ENCODE measurements at places on chromosomes 4 and X.

GRCh38 chr4:41600243-41600912 is 62.4 kb downstream of the LIMCH1 start:
- DNase-seq = no peak

- DNase-seq = no peak
Observed at GRCh38 chr4:8920289-8920965, 48.8 kb upstream of the HMX1 start.

DNA sequence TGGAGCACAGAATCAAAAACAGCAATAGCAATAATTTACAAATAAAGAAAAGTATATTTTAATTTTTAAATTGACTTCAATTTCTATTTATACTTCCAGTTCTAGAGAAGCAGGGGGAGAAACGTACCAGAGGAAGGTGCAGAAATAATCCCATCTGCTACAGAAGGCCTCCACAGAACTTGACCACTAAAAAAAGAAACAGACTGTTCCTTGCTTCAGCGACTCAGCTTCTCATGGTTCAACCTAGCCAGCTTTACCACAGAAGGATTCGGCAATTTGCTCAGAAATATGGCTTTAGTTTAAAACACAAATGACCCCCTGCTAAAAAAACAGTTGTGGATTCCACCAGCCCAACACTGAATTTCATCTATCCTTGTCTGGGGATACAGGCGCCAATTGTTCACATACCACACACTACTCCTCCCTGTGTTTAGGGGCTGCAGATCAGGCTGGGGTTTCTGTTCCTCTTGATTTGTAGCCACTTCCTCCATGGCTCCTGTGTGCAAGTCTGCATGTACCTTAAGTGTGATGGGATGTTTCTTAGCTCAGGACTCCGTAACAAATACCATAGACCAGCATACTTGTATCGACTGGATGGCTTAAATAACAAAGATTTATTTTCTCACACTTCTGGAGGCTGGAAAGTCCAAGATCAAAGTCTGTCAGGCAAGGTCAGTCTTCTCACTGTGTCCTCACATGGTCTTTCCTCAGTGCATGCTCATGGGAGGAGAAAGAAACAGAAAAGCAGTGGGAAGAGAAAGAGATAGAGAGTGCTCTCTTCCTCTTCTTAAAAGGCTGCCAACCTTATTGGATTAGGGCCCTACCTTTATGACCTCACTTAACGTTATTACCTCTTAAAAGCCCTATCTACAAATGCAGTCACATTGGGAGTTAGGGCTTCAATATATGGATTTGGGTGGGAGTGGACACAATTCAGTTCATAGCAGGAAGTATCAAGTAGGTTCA is 79.1 kb downstream of the AMOT start:
- no peak for DNase-seq

DNA sequence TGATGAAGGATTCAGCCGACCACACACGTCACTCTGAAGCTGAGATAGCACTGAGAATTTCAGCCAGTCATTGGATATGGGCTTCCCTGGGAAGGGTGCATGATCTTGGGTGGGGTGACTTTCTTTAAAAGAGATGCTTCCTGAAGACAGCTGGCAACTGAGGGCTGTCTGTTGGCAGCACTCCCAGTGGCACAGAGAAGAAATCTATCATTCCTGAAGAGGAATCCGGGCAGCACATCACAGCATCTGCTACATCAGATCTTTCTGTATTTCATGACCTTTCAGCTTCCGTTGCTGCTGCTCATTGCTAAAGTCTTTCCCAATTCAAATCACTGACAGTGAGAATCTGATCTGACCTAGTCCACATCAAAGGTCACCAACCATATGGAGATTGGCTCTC is 193.8 kb upstream of the RBPJ start:
- no peak for DNase-seq

DNA sequence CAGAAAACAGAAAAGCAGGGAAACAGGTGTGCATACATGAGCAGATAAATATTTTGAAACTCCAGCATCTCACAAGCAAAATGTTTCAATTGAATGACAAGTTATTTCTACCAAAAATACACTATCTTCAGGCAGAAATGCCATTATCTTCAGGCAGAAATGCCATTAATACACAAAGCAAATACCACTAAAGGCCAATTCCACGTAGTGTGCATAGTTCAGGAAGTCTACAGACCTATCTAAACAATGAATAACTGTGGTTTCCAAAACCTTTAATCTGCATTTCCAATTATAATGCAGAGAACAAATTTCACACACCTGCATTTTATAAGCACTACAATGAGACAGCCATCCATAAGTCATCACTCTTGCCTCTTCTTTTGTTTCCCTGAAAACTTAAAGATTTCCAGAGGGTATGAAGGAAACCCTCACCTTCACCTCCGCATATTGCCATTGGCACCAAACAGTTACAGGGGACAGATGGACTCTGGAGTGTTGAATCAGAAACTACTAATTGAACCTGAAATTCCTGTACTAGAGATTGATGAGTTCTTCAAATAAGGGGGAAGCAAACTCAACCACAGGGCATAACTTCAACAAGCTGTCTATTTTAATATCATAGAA is 179.0 kb downstream of the PDGFC start:
- no peak for DNase-seq

DNA sequence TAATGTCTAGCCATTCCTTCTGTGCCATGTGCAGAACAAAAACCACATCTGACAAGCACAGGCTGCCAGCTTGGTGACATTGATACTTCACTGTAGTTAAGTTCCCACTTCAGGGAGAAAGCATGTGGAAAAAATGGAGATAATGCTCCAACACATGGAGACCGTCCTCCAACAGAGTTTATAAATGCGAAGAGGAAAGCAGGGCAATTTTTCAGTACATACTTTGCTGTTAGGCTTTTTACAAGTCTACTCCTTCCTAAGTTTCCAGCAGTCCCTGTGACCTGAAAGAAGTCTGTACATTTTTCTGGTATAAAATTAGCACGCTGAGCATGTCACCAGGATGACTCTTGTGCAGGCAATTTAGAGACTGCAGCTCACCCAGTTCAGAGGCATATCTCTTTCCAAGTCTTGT is 766.9 kb upstream of the IGFBP7 start:
- DNase-seq = no peak

GRCh38 chr4:41454423-41454822 is 83.5 kb upstream of the LIMCH1 start:
- no peak for DNase-seq

GRCh38 chr4:139734201-139734874 is 68.7 kb downstream of the MGST2 start:
- peak; percentile 36 for DNase-seq

GRCh38 chr4:74948236-74948635 is 15.3 kb downstream of the PARM1 start:
- no peak for DNase-seq

DNA sequence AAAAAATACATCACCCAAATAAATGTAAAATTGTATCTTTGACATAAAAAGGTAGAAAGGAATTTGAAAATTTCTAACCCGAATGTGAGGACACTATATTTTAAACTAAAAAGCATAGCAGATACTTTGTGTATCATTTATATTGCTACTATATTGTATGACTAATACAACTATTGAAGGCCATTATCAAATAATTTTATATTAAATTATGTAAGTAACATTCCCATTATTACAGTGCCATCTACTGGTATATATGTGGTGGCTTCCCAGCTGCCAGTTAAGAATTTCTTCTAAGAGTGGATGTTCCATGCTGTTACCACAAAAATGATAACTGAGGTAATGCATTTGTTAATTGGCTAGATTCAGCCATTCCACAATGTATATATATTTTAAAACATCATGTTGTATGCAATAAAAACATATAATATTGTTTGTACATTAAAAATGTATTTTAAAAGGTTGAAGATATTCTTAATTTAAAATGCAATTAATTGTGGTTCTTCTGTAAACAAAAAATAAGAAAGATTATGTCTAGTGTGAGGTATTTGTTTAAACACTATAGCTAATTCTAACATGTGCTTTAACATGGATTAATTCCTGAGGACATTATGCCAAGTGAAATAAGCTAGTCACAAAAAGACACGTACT is 65.3 kb downstream of the EGF start:
- DNase-seq = peak; percentile 38

DNA sequence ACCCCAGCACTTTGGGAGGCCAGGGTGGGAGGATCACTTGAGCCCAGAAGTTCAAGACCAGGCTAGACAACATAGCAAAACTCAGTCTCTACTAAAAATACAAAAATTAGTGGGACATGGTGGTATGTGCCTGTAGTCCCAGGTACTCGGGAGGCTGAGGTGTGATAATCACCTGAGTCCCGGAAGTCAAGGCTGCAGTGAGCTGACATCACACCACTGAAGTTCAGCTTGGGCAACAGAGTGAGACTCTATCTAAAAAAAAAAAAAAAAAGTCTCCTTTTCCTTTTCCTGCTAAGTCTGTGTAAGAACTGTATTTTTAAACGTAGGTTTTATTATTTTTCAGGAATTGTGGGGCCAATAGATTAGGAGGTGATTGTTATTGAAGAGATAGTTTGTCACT is 356.7 kb downstream of the ARHGAP24 start:
- no peak for DNase-seq

- DNase-seq = peak; percentile 2
Observed at GRCh38 chr4:88101165-88101564, 57.3 kb downstream of the ABCG2 start.

DNA sequence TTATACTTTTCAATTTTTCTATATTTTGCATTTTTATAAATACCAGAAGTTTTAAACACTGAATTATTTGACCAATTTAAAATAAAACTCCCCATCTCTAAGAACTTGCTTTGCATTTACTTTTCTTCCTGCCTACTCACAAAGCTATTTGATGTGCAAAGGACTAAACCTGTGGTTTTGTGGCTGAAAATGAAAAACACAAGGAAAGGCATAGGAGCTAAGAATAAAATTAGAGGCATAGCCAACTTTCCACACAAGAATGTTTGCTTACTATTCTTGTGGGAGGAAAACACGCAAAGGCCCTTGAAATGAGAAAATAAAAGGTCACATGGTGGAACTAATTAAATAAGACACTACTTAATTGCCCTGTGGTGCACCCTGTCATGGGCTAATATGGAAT is 221.2 kb downstream of the KLHL13 start:
- DNase-seq = no peak

GRCh38 chr4:4862071-4862551 is 2.6 kb downstream of the MSX1 start:
- DNase-seq = no peak

- no peak for DNase-seq
Observed at GRCh38 chr4:1976416-1977352, 32.1 kb downstream of the NELFA start.

DNA sequence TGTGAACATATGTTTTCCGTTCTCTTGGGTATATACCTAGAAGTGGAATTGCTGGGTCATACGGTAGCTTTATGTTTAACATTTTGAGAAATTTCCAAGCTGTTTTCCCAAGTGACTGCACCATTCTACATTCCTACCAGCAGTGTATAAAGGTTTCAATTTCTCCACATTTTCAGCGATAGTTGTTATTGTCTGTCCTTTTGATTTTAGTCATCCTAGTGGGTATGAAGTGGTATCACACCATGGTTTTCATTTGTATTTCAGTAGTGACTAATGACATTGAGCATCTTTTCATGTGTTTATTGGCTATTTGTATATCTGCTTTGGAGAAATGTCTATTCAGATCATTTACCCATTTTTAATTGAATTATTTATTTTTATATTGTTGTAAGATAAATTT is 2.4 kb downstream of the PPEF1 start:
- no peak for DNase-seq

DNA sequence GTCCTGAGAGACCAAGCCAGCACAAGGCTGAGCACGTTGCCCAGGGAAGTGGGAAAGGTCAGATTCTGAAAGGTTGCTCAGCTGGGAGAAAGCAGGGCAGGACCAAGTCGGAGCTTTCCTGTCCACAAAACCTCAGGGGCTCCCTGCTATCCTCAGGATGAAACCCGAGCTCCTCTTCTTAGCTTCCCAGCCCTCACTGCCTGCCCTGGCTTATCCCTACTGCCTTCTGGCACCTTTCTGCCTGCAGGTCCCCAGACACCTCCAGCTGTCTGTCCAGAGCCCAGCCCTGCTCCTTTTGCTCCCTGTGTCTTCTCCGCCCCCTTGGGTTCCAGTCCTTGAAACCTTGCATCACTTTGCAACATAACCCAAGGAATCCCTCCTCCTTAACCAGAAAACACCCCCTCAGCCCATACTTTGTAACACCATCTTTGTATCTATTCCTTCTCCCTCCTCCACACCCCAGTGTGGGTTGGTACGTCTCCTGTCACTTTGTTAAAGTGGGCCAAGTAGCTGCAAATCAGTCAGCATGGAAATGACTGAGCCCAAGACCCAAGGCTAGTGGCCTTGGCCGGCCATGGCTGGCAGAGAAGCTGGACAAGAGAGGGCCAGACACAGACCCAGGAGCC is 20.0 kb upstream of the PRRG3 start:
- DNase-seq = no peak

DNA sequence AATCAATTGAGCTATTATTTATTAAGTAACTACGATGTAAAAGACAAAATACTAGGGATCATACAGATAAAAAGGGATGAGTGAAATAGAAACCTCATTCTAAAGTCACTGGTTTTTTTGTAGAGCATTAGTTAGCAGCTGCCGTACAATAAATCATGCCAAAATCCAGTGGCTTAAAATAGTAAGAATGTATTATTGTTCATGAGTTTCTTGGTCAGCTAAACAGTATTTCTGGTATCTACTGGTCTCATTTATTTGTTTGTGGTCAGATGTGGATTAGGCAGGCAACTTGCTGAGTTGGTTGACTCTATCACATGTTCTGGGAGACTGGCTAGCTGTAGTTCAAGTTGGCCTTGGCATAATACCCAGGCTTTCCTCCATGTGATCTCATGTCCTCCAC is 667.3 kb downstream of the GALNTL6 start:
- no peak for DNase-seq

DNA sequence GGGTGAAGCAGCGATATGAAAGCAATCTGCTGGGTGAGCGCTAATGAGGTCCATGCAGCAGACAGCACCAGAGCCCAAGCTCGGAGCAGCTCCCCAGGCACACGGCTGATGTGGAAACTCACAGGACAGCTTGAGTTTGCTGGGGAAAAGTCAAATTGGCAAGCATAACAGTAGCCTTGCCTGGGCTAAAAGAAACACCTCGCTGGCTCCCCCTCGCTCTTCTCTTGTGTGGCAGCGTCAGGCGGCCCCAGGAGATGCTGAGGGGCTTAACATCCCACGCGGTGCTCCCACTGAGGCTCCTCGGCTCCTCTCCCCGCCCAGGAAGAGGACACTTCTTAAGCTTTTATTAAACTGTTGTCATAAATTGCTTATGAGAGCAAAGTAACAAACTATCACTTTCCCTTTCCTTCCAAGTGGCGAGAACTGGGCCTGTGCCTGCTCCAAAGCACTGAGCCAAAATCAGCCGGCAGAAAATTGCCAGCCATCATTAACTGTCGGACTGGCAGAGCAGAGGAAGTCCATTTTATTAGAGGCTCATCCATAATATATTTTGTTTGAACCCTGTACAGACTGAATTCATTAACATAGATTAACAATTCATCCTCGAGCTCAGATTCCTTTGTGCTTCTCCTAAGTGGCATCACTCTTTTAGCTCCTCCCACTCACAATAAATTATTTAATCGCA is 111.4 kb downstream of the TSPAN5 start:
- DNase-seq = no peak

DNA sequence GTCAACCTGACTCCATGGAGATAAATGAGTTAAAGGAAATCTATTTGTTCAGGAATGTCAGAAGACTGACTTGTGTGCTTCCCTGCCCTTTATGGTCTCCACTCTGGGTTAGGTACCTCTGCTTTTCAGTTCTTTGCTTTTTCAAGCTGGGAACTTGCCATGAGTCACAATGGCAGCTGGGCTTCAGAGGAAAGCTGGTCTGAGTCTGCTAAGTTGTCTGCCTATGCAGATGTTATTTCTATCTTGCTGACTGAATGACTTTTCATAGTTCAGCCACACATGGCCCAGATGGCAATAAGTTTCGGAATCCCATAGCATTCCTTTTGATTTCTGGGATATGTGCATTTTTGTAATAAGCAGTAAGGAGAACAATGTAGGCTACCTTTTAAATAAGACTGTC is 337.9 kb upstream of the FGF13 start:
- no peak for DNase-seq

Data from CD4-positive, alpha-beta T cell treated with Interferon alpha-2 for 1 hour (primary cell).